ENCODE measurements at places on chromosomes 1 and 21.

- DNase-seq = no peak
Measured at GRCh38 chr21:34810786-34811185, 142.0 kb downstream of the CLIC6 start.

GRCh38 chr1:117895482-117896114 lies 33.8 kb downstream of the GDAP2 start:
- DNase-seq = peak; percentile 76

GRCh38 chr1:3819771-3820200 lies 23.5 kb upstream of the LRRC47 start:
- DNase-seq = no peak

DNA sequence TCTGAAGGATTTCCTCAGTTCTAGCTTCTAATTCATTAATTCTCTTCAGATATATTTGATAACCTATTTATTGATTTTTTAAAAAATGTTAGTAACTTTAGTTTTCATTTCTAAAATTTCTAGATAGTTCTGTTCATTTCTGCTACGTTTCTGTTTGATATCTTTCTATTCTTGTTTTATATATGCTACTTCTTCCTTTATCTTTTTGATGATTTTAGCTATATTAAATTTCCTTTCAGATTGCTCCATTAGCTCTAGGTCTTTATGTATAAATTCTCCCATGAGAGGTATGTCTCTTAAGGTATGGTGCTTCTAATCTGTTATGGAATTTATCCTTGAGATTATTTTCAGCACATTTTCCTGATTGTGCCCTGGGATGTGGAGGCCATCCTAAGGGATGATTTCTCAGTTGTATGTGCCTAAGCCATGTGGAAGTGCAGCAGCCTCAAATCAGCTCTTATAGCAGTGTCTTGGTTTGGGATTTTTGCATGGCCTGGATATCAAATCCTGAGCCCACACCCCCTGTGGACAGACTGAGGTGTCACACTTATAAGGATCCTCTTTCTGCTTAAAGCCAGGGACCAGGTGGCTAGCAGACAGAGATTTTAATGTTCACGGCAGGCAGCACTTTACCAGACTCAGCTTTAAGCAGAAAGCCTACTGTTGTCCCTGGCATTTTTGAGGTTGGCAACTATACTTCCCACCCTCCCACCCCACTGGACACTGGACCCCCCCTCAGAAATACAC lies 6.2 kb upstream of the KCNQ4 start:
- DNase-seq = no peak

DNA sequence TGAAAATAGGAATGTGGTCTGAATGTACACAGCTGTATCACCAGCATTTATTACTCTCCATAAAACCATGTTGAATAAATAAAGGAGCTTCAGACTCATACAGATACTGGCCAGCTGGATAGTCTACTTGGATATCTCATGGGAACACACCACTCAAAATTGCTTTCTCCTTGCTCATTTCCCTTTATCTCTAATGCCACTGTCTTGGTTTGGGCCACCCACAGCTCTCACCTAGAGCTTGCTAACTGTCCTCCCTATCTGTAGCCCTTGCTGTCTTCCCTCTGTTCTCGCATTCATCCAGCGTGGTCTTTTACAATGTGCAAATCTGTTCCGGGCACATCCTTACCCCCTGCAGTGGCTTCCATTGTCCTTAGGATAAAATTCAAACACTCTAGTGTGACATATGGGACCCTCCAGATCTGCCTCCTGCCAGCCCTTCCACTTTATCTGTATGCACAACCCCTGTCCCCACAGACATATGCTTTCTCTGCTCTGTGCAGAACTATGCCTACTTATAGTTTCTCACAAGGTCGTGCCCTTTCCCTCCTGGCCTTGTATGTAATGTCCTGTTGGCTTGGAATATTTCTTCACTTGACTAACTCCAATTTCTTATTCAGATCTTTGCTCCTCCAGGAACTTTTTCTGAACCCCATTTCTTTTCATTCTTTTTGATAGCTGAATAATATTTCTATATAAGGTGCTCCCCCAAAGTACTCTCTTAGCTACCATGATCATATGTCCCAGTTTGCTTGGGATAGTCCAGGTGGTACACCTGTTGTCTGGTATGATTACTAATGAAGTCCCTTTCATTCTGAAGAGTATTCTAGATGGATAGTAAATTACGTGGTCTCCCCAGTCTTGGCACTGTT lies 2.9 kb downstream of the FLVCR1 start:
- DNase-seq = peak; percentile 93

DNA sequence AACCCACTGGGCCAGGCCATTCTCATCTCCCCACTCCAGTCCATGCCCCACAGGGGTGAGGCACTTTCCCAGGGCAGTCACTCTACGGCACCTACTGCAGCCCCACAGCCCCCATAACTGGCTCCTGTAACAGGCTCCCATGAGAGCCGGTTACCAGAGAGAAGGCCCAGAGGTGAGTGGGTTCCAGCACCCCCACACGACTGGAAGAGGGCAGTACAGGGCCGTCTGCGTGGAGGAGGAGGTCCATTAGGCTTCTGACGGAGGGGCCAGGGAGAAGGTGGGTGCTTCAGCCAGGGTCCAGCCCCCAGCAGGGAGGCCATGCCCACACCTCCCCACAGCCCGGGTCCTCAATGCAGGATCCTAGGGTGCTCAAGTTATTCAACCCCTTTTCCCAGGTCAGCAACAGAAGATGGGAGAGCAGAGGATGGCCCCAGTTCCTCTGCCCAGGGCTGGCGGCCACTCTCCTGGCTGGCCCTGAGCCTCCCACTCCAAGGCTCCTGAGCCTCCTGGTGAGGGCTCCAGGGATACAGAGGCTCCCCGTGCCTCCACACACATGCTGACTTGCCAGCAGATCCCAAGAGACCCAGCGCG lies 1.6 kb downstream of the ACAP3 start:
- DNase-seq = peak; percentile 45

GRCh38 chr1:84156210-84156621 lies 12.1 kb downstream of the PRKACB start:
- DNase-seq = no peak

DNA sequence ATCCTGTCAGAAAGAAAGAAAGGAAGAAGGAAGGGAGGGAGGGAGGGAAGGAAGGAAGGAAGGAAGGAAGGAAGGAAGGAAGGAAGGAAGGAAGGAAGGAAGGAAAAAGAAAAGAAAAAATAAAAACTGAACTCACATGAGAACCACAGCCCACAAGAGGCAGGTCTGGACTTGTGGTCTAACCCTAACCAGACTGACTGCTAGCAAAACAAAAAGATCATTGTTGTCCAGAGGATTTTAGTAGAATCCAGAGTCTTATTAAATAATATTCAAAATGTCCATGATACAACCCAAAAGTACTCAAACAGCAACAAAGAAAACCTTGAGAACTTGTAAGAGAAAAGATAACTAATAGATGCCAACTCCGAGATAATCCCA lies 4.7 kb upstream of the ITGB2 start:
- DNase-seq = no peak

GRCh38 chr1:175072099-175072951 lies 4.7 kb downstream of the TNN start:
- no peak for DNase-seq

GRCh38 chr1:32215629-32216480 lies 6.3 kb downstream of the TMEM234 start:
- DNase-seq = peak; percentile 78

DNA sequence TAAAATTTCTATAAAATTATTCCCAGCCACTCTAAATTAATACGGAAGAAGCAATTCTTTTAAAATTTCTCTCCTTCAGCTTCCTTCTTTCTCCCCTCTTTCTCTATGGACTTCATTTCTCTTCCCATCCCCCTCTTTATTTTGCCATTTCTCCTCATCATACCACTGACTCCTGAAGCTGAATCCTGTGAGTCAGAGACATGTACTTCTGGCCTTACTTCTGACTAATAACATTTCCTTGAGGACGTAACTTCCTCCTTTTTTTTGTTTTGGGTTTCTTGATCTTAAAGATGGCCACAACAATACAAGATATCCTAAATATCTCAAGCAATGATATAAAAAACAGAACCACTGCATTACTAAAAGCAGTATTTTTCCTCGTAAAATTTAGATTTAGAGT lies 63.6 kb upstream of the DENND1B start:
- DNase-seq = no peak

DNA sequence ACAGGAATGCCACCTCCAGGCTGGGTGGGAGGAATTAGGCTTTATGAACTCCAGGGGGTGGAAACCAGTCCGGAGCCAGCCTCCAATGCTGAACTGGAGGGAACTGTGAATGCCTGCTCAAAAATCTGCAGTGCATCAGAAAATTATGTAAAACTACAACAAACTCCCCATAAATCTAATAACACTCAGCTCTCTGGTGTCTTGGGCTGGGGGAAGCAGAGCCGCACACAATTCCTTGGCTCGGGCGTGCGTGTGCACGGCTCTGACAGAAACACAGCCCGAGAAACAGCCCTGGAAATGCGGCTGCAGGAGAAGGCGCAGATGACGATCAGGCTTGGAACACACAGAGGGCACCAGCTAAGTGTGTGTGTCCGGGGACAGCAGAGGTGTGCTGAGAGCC lies 127.6 kb upstream of the VAMP3 start:
- DNase-seq = no peak

DNA sequence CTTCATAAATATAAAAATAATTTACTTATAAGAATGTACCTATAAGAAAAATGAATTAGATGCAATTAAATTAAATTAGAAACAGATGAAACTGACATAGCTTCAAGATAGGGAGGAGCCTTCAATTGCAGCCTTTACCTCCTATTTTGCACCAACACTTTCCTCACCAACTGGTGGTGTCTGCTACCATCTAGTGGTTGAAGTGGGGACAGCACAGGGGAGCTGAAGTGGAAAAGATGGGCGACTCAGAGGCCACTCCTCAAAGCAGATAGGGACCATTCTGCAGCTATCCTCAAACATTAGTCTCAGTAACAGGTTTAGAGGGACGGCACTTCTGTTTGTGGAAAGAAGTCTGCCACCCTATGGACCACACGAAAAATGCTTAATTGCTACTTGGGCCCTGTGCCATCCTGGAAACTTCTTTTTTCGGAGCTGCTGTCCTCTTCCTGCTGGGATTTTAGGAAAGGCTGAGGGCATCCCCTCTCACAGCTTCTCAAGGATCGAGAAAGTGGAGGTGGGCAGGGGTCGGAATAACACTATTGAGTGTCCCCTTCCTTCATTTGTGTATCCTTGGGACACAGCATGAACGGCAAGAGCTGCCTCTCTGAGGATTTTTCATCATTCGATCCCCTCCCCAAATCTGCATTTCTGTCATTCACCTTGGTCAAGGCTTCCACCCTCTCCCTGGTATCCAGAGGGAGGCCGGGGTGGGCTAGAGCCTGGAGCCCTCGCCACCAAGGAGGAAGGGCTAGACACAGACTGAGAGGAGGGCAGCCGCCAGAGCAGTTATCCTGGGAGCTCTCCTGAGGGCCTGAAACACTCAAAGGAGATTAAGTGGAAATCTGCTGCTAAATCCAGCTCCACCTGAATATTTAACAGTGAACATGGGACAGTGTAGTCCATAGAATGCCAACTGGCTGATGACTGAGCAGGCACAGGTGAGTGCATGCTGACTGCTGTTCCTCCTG lies 9.6 kb downstream of the PROK1 start:
- peak; percentile 90 for DNase-seq

DNA sequence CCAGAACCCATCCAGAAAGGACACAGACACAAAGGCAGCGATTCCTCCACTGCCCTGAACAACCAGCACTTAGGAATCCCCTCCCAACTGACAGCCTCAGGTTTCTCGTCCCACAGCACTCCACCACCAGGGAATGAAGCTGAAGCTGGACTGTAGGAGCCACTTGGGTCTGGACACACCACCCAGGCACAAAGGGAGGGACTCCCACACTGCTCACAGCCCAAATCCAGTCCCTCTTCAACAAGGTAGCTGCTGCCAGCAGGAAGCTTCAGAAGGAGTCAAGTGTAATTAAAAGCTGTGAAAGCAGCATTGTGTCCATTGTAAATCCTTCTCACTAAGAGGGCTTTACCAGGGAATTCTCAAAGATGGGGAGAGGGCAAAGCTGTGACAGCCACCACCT lies 29.0 kb downstream of the LMX1A start:
- DNase-seq = no peak

DNA sequence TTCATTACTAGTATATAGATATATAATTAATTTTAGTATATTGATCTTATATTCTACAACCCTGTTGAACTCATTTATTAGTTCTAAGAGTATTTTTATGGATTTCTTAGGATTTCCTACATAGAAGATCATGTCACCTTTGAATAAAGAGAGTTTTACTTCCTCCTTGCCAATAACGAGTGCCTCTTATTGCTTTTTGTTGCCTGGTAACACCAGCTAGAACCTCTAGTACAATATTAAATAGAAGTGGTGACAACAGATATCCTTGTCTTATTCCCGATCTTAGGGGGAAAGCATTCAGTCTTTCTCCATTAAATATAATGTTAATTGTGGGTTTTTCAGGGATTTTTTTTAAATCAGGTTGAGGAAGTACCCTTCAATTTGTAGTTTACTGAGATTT lies 40.8 kb downstream of the WNT2B start:
- DNase-seq = no peak

All from hematopoietic multipotent progenitor cell treated with erythropoietin and hydrocortisone succinate and interleukin-3 and kit ligand, for 8 days (in vitro differentiated cells).